SK-MEL-5 (cell line): ENCODE measurements at places on chromosomes 3 and 15. TPM values are rescaled to one million over a fixed set of nuclear protein-coding genes. Genes with fewer than 3 reads are reported as not detected.

DNA sequence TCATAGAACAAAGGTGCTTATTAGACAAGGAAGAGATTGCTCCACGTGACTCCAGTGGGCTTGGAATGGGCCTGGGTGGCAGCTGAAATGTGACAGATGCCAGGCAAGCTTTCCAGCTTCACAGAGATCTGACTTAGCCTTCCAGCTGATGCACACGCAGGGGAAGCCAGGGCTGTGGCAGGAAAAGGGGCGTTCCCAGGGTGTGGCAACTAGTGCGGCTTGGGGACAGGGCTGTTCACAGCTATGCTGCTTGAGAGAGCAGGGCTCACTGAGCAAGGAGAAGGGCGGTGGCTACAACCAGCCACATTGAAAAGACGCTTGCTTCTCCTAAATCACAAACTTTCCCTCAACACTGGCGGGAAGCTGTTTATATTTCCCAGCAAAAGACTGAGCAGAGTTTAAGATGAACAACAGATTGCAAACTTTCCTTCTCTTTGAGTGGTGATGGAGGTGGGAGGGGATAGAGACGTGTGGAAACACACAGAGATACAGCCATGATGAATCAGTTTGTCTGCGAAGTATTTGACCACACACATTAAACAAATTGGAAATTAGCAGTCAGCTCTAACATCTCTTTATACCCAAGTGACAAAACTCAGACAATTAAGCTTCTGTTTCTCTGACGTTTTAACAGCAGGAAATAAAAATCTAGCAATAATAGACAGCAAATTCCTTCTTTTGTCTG, 127.5 kb downstream of the BDH1 start:
- no peak for DNase-seq

- no peak for DNase-seq
Measured at GRCh38 chr3:87442470-87442869, 166.1 kb upstream of the POU1F1 start.

DNA sequence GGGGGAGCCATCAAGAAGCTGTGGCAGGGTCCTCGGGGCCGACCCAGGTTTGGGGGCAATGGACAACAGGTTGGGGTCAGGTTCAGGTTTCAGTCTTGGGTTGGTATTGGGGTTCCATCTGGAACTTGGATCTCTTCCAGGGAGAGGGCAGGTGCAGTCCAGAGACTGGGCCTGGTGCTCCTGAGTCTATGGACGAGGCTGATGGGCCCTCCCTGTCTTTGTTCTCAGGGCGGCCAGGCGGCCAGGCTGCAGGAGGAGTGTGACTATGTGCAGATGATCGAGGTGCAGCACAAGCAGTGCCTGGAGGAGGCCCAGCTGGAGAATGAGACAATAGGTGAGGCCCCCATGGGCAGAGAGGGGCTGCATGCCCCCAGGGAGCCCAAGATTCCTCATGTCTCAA, 11.1 kb downstream of the VIPR1 start:
- DNase-seq: no peak

DNA sequence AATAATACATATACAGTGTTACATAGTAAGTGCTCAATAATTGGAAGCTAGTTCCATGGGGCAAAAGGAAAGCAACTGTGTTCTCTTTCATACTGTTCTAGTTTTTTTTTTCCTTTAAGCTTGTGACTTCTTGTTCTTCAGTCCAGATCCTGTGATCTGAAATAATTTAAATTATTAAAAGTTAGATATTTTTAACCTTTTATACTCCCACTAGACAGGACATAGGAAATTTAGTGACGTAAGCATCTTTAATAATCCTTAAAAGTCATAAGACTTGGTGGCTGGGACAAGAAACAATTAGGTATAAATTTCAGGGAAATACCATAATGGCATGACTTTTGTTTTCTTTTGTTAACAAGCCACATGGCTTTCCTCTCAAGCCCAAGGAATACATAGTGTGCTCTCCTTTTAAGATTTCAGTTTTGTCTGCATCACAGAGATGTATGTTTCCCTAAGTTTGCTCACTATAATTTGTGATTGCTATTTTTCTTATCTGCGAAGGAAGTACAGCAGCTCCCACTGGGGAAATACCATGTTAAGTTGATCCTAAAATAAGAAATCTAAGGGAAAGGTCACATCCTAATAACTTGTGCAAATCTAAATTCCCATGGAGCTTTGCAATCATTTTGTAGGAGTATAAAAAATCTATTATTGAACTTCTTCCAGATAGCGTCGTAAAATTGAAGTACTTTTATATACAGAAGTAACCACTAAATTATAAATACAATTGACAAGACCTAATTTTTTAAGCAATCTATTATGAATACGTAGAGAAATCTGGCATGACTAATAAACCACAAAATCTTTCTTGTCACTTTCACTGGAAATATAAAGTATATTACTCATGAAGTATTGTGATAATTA, 30.1 kb downstream of the PPARG start:
- DNase-seq: peak; percentile 9

DNA sequence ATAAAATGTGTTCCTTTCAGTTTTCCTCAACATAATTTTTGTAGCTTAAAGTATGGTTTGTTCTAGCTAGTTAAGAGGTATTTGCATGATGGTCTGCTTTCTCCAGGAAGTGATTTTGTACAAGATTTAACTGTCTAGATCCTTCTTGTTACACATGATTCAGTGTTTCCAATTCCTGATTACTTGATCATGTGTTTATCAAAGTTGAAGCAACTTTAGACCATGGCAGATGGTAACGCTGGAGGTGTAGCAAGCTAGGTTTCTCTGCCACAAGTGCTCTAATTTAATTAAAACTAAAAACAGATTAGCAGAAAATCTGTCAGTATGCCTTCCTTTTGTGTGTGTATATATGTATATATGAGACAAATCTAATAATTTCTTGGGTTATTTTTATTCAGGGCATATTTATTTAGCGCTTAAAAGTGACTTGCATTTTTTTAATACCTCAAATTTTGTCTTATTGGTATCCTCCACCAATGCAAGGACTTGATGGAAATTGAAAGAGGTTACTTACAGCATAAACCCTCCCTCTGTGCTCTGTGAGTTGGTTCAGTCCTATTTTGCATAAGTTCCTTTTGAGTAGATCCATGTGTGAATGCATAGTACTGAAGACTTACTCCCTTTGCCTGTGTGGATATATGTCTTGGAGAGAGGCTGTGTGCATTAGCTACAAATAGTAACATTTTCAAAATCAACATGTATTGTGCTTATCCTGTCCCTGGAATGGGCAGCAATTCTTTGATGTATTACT, 157.3 kb upstream of the CGNL1 start:
- peak; percentile 63 for DNase-seq

DNA sequence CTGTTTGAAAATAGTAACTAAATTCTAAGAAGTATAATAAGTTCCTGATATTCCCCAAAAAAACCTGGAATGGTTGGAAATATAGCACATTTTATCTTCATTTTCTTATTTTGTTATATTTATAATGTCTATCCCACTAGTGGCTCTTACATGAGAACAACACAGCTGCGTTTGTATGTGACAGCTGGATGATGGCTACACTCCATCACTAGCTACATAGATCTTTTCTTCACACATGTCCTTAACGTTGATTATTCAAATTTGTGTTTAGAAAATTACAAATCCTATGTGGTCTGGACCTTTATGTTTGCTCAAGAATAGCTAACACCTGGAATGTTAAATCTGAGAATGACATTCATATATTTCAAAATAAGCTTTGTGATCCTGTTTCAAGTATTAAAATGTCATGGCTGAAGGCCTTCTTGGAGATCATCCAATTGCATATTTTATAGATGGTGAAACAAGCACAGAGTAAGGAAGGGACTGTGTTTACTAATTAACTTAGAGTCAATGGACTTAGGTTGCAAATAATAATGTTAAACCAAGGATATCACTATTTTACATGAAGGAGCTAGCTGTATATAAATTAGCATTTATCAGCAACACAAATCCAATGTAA, 60.8 kb downstream of the ATP13A5 start:
- no peak for DNase-seq

Gene SSUH2
- total RNA-seq: not detected in 2 replicates

Gene ILDR1
- not detected in 2 replicates for total RNA-seq
